ENCODE measurements at places on chromosomes 4 and X.

DNA sequence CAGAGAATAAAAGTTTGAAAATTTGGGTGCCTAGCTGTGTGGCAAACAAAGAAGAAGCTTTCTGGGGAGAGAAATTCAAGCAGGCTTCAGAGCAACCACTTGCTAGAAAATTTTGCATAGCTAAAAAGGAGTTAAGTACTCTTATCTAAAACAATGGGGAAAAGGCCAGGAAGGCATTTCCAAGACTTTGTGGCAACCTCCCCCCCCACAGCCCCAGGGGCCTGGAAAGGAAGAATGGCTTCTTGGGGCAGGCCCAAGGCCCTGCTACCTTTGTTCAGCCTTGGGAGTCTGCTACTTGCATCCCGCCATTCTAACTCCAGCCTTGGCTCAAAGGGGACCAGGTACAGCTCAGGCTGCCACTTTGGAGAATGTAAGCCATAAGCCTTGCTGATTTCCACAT is 102.2 kb downstream of the PTCHD1 start:
- no peak for DNase-seq

DNA sequence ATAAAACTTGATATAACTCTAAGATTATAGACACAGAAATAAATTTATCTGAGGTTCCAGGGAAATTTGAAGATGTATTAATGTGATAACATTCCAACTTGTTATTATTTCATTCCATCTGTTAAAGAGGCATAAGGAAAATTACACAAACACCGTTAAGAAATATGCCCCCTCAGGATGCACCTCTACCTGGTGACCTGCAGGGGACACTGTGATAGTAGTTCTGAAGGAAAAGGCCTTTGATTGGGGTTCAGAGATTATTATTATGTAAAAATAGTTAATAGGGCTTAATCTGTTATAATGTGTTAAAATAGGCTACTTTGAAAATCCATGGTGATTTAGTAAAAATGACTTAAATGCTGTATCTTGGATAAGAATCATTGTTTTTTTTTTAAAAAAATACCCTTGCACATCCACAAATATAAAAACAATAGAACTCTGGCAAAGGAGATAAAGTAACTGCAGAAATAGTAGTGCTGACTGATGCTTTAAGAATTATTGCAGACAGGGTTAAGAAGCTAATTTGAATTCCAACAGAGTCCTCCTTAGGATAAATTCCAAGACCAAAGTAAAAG is 6.1 kb upstream of the ABRAXAS1 start:
- peak; percentile 0 for DNase-seq

DNA sequence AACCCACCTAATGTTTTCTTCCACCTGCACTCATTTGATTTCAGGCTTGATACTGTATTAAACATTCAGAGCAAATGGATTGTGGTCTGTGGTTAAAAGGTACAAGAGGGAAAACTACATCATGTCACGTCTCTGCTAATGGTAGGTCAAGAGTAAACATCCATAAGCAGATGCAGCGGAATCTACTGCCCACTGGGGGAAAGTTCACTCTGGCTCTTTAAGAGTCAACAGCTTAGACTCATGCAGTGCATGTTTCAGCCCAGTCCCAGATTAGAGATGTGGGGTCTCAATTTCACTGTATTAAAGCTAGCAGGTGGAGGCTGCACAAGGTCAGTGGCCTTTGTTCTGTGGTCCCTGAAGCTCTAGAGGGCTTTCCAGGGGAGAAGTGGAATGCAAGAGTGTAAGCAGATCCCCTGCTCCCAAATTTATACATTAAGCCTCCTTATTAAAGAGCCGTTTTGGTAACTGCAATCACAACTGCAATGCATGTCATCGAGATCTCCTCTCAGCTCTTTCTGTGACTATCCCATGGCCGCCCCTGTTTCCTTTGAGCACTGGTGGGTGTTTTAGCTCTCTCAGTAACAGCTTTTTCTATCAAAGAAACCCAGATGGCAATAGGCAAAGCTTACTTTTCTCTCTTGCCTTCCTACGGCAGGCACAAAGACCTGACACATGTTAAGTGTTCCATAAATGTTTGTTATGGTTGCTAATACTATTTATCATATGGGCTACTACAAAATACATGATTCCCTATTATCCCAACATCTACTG is 53.4 kb downstream of the LDB2 start:
- no peak for DNase-seq

- DNase-seq, result peak; percentile 69
These were observed 56.8 kb downstream of the CXCL13 start for GRCh38 chr4:77662396-77662795.

DNA sequence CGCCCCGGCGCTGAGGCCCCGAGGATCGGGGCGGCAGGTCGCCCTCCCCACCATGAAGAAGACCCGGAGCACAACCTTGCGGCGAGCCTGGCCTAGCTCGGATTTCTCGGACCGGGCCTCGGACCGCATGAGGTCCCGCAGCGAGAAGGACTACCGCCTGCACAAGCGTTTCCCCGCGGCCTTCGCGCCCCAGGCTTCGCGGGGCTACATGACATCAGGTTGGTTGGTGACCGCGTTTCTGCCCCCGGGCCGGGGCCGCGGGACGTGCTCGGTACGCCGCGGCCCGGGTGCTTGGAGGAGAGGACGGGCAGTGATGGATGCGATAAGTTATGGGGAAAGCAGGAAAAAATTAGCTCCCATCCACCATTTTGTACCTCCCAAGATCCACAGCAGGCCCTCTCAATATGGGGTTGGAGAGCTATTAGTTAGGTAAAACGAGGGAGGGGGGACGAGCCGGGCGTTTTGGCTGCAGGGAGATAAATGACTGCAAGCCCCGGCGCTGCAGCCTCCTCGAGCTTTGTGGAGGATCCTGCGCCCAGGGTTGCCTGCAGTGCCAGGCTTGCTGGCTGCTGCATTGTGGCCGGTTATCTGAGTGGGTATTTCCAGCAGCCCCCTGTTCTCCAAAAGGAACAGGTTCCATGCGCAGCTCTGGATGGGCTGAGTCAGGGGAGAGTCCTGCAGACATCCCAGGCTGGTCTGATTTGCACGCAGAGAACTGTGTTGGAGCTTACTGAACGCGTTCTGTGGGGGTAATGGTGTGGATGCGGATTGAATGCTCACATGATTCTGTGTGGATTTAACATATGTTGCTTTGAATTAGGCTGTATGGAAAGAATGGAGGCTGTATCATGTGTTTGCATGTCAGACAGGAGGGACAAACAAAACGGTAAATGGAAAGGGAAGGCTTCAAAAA is 1.9 kb downstream of the STOX2 start:
- peak; percentile 57 for DNase-seq

DNA sequence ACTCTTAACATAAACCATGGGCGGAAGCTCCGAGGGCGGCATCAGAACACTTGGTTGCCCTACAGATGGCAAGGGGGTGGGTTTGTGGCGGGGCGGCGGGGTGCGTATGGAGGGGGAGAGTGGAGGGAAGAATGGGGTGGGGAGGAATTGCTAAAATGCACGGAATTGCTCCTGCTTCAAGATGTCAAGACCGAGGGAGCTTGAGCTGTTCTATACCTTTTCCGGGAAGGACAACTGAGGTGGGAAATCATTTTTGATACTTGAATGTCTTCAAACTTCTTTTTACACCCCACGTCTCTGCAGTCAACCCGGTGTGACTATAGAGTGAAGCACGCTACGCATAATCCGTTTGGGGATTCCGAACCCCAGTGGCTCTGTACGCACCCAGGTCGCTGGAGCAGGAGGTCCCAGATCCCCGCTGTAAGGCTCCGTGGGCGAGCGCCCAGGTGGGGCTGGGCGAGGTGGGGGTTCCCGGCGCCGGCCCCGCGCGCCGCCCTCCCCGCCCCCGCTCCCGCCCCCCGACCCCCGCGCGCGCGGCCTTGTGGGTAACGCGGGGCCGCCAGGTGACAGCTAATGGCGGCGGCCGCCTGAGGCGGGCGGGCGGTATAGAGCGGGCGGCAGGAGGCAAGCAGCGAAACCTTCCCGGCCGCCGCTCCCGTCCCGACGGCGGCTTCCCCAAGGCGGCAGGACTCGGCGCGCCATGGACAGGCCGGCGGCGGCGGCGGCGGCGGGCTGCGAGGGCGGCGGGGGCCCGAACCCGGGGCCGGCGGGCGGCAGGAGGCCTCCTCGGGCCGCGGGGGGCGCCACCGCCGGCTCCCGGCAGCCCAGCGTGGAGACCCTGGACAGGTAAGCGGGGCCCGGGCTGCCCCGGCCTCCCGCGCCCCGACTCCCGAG is at the start of gene MTMR1:
MTMR1 (plus strand) TSS at position 566 of the 894 bp plus-strand sequence; CDS start at position 701, 135 bp downstream.
- DNase-seq, result peak; percentile 34

DNA sequence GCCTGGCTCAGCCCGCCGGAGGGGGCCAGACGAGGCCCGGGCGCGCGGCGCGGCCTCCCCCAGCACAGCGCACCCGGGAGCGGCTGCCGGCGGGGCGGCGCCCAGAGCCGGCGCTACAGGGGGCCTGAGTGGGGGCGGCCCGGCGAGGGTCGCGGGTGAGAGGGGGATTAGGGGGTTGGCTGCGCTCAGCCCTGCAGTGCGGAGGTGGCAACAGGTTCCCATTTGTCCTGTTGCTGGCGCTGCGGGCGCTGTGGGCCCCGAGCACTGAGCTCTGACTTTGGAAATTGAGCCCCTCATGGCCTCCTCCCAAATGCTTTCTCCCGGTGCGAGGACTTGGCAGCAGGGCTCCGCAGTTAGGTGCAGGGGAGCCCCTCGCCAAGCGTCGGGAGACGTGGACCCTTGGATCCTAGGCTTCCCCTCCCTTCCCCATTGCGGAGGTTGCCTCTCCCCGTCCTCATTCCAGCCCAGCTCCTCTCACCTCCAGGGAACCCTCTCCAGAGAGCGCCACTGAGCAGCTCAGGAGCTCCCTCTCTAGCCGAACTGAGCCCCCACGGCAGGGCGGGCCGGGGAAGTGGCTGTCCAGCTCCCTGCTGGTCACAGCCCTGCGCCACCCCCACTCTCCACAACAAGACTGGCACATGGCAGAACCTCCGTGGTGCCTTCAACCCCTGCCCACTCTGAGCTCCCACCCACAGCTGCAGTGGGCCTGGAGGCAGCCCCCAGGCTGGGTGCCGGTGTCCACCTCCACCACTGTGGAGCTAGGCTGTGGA is 2.5 kb upstream of the DUSP9 start:
- peak; percentile 54 for DNase-seq

Data from NCI-H524 (cell line).